ENCODE measurements at places on chromosomes 5 and 9. TPM values are rescaled to one million over a fixed set of nuclear protein-coding genes. Genes with fewer than 3 reads are reported as not detected.

The IDNK gene
- 6.8 TPM for total RNA-seq

The FOXD4 gene
- 0.13 TPM for total RNA-seq

The PDGFRB gene
- total RNA-seq: 17.1 TPM

DNA sequence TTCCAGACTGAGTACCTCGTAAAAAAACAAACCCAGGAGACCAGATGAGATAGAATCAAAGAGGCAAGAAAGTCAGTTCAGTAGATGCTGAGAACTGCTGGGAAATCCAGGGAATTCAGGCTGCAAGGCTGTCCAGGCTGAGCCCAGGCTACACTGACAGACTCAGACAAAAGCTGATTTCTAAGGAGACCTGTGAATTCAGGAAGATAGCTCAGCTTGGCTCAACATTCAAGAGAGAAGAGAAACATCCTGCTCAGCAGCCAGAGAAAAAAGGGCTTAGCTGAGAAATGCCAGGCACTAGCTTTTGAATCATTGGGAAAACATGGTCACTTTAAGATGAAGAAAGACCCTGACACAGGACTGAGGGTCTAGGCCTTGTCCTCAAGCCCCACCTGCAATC lies 118.2 kb upstream of the SLC44A1 start:
- DNase-seq: no peak

DNA sequence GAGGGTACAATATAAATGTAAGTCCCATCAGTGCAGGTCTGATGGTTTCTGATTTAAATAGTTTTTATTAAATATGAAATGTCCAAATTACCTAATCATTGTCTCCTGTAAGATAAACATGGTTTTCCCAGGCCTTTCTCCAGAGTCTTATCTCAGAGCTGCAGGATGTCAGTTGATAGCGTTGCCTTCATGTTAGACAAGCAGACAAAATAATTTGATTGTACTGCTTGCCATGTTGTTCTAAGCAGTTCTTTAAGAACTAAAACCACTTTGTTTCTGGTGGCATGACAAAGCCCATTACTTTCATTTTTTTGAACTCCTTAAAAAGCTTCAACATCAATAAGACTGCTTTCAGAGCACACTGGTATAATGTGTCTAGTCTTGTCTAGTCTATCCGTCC lies 1073.5 kb downstream of the MAT2B start:
- no peak for DNase-seq

- no peak for DNase-seq
Measured at GRCh38 chr5:168740092-168740800, 161.1 kb upstream of the PANK3 start.

GRCh38 chr5:36820900-36821299 lies 55.7 kb upstream of the NIPBL start:
- no peak for DNase-seq

- no peak for DNase-seq
Measured at GRCh38 chr5:66717455-66718373, 121.5 kb downstream of the MAST4 start.

GRCh38 chr5:33611877-33612276 lies 171.1 kb downstream of the TARS1 start:
- no peak for DNase-seq
